Type B pancreatic cell (in vitro differentiated cells): ENCODE measurements at places on chromosomes 13 and 19. TPM values are rescaled to one million over a fixed set of nuclear protein-coding genes. Genes with fewer than 3 reads are reported as not detected.

DNA sequence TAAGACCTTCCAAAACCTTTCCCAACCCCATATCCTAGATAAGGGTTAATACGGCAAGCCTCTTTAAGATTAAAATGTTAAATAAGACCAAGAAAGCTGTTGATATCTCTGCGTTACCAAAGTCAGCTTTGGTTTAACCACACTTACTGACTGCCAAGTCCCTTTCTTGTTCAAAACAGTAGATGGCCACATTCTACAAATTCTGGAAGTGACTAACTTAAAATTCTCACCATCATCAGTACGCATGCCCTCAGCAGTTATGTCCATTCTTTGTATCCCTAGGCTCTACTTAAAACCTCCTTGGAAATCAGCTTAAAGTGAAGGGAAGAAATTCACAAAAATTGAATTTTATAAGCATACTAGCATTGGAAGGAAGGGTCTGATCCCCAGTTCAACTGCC lies 23.6 kb downstream of the SOHLH2 start:
- peaks cover 5% of the 10 kb centered on the region for H3K4me1 ChIP-seq
- peaks cover 13% of the 10 kb centered on the region for H3K27me3 ChIP-seq
- no peak overlapping the region for H3K4me3 ChIP-seq
- no peak for DNase-seq
- H3K36me3 ChIP-seq: no peaks in the 10 kb centered on the region
- H3K27ac ChIP-seq: no peak overlapping the region

DNA sequence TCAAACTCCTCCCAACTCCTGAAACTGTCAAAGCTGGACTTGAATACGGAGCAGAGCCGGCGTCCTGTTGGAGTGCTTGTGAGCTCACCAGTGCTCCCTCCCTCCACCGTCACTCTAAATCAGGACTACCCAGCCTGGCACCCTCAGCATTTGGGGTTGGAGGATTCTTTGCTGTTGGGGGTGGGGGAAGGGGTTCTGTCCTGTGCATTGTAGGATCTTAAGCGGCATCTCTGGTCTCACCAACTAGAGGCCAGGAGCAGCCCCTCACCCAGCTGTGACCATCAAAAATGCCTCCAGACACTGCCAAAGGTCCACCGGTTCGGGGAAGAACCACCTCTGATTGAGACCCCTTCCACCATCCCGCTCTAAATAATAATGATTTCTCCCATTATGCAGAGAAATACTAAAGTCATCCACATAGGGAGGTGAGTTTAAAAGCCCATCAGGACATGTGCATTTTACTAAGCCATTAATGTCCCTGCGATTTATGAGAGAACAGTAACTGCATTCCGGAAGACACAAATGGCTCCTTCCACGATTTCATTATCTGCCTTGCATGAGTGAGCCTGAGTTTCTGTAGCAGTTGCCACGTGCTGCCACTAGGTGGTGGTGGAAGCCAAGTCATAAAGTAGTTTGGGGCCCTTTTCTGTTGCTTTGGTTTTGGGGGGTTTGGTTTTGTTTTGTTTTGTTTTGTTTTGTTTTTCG lies 16.1 kb upstream of the USP29 start:
- no peaks in the 10 kb centered on the region for H3K27me3 ChIP-seq
- no peak overlapping the region for H3K4me3 ChIP-seq
- H3K4me1 ChIP-seq: no peaks in the 10 kb centered on the region
- no peaks in the 10 kb centered on the region for H3K36me3 ChIP-seq
- no peak for DNase-seq
- no peak overlapping the region for H3K27ac ChIP-seq

DNA sequence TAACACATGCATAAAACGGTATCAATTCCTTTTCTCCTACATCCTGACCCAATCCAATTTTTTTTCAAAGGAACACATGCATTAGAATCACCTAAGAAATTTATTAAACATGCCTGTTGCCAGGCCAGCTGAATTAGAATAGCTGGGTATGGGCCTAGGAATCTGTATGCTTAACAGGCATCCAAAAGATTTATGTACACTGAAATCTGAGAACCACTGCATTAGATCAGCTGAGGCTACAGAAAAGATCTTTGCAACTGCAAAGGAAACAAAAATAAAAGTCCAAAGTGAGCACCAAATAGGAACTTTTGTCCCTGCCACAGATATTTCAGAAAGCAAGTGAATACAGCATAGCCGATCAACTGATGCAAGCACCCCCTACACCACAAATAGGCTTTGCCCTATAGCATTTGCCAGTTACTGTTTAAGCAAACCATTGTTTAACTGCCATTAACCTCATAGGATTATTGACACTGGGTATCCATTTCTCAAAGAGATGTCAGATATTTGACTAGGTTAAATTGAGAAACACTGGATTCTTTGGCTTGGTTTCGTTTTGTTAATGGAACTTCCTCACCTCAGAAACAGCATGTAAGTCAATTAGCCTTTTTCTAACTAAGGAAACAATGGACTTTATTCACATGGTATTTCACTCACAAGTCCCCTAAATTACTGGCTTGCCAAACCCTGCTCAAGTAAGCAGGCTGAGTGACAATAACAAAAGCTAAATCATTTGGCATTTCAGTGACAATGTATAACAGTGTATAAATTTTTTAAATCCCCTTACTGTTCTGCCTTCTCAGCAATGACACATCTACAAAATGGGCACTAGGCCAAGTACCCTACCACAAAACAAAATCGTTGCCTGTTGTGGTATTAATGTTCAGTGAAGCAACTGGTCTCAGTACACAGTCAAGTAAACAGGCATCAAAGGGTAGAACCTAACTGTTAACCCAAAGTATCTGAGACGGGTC lies 67.8 kb downstream of the SUCLA2 start:
- peak overlapping the region; percentile 37 for H3K27ac ChIP-seq
- peaks cover 20% of the 10 kb centered on the region for H3K4me1 ChIP-seq
- DNase-seq: no peak
- H3K36me3 ChIP-seq: peaks cover 15% of the 10 kb centered on the region

DNA sequence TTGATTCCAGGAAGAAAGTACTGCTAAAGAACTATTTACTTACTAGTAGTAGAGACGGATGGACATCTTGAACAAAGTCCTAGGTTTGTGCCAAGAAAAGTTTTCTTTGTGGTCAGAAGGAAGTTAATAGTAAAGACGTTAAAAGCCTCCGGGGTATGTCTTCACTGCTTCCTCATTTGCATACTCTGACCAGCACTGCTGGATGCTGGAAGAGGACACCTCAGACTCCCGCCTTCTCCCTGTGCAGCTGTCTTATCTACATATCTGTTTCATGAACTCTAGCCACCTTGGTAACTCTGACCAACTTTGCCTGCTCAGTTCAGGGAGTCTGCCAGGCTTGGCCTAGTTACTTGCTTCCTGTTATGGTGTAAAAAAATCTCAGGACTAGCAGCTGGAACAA lies 1109.1 kb upstream of the MIR17HG start:
- DNase-seq: no peak
- H3K4me3 ChIP-seq: no peak overlapping the region
- H3K27ac ChIP-seq: no peak overlapping the region

- no peak overlapping the region for H3K27ac ChIP-seq
- H3K36me3 ChIP-seq: no peaks in the 10 kb centered on the region
- peaks cover 3% of the 10 kb centered on the region for H3K27me3 ChIP-seq
- H3K4me1 ChIP-seq: no peaks in the 10 kb centered on the region
- H3K4me3 ChIP-seq: no peak overlapping the region
These were observed 3.4 kb downstream of the PLIN5 start for GRCh38 chr19:4531562-4532165.

GRCh38 chr13:33340631-33341030 lies 55.1 kb upstream of the STARD13 start:
- peaks cover 3% of the 10 kb centered on the region for H3K27me3 ChIP-seq
- no peak overlapping the region for H3K4me3 ChIP-seq
- H3K36me3 ChIP-seq: no peaks in the 10 kb centered on the region

The CASP14 gene
- not detected in 2 replicates for total RNA-seq

GRCh38 chr19:18311502-18312091 lies 11.3 kb downstream of the LSM4 start:
- H3K27ac ChIP-seq: no peak overlapping the region
- no peaks in the 10 kb centered on the region for H3K27me3 ChIP-seq
- no peak overlapping the region for H3K4me3 ChIP-seq
- peaks cover 10% of the 10 kb centered on the region for H3K4me1 ChIP-seq
